ENCODE measurements at places on chromosomes 3 and 15.

DNA sequence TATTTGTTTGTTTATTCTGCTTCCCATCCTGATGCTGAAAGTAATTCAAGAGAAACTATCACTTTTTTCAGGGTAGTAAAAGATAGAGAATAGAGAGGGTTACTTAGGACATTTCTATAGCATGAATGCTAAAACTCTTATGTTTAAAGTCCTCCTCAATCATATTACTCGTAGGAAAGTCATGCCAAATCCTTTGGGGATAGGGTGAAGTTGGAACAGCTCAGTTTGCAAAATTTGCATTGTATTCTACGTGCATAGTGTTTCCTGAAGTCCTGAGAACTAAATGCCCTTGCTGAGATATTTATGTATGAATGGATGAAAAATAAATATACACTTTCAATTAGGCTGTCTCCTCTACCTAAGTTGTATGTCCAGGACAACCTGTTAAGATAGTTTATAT, 14.6 kb downstream of the PLSCR5 start:
- DNase-seq = no peak

GRCh38 chr3:182450942-182451787, 342.1 kb upstream of the ATP11B start:
- no peak for DNase-seq

GRCh38 chr3:181880331-181880730, 168.6 kb downstream of the SOX2 start:
- no peak for DNase-seq

GRCh38 chr15:34879107-34879506, 83.8 kb upstream of the ACTC1 start:
- DNase-seq = no peak

DNA sequence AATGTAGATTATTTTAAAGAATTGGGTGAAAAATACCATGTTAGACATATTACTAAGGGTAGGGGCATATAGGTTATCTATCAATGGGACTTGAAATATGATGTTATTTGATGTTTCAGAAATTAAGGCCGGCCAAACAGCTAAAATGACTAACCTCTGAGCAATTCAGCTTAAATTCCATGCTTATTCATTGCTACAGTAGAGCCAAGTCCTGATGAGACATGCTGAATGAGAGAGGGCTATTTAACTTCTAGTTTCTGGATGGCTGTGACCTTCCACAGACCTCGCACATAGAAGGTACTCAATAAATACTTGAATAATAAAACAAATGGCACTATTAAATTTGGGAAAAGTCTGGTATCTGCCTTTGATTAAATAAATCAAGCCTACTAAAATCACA, 175.6 kb upstream of the WNT5A start:
- no peak for DNase-seq

GRCh38 chr3:5579139-5579602, 391.7 kb downstream of the EDEM1 start:
- DNase-seq = no peak

- no peak for DNase-seq
Measured at GRCh38 chr15:59873644-59874272, 130.4 kb upstream of the FOXB1 start.

- DNase-seq = no peak
Measured at GRCh38 chr3:18024715-18025114, 282.3 kb upstream of the TBC1D5 start.

DNA sequence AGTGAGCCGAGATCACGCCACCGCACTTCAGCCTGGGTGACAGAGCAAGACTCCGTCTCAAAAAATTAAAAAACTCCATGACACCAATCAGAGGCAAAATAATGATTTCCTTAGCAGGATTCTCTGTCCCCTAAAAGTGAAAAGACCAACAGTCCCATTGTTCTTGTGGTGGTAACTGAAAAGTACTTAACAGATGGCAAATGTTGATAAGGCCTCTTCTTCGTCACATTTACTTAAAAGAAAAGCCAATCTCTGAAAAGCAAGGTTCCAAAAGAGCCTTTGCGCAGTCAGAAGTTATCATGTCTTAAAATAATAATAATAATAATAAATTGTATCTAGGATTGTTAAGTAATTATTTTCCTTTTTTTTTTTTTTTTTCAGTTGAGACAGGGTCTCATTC, 56.0 kb upstream of the TASOR start:
- DNase-seq = no peak

- no peak for DNase-seq
Measured at GRCh38 chr3:130789782-130790322, 43.2 kb upstream of the PIK3R4 start.

DNA sequence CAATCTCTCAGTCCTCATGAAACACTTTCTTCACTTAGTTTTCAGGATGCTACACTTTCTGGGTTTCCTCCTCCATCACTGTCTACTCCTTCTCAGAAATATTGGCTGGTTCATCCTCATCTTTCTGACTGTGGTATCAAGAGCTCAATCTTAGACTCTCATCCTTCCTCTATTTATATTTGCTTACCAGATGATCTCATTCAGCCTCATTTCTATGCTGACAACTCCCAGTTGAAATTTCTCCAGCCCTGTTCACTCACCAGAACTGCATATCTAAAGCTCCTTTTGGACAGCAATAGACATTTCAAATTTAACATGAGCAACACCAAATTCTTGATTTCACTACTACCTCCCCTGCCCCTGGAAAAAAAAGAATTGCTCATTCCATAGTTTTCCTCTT, 48.0 kb upstream of the FBN1 start:
- no peak for DNase-seq

DNA sequence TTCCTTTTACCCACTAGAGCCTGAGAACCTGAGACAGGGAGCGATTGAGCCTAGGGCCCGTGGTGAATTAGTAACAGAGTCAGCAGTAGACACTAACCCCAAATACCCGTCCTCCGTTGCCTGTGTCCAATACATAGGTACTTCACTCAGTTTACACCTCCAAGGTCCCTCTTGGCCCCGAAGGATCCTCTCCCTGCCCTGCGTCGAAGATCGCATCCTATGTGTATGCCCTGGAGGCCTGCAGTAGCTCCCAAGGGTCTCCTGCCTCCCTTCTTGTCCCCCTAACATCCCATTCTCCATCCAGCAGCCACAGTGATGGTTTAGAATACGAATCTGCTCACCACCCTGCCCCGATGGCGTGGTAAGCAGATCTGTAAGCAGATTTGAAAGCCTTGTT, 67.0 kb downstream of the ISG20 start:
- no peak for DNase-seq

DNA sequence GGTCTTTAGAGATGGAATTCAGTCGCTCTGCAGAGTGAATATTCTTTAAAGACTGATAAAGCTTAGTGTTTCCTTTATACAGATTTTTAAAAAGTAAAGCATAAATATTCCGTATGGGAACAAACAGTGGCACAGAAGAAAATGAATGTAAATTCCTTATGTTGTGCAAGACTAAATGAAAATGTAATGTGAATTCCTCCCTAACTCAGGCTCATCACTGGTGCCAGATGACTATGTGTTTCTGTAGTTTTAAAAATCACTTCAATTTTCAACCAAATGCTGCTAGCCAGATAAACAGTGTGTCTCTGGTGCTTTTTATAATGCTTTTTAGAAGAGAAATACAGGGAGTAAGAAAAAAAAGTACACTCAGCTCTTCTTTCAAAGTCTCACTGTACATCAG, 154.8 kb upstream of the SNTN start:
- DNase-seq = no peak

- DNase-seq = no peak
Measured at GRCh38 chr3:10744098-10744465, 71.9 kb upstream of the SLC6A11 start.

- no peak for DNase-seq
Measured at GRCh38 chr15:48449734-48450133, 118.5 kb downstream of the DUT start.

- DNase-seq = no peak
Measured at GRCh38 chr3:159711560-159712333, 276.9 kb upstream of the IL12A start.

- DNase-seq = no peak
Measured at GRCh38 chr15:60137711-60138396, 133.7 kb downstream of the FOXB1 start.

GRCh38 chr15:90232196-90232595, 1.5 kb downstream of the CIB1 start:
- no peak for DNase-seq

DNA sequence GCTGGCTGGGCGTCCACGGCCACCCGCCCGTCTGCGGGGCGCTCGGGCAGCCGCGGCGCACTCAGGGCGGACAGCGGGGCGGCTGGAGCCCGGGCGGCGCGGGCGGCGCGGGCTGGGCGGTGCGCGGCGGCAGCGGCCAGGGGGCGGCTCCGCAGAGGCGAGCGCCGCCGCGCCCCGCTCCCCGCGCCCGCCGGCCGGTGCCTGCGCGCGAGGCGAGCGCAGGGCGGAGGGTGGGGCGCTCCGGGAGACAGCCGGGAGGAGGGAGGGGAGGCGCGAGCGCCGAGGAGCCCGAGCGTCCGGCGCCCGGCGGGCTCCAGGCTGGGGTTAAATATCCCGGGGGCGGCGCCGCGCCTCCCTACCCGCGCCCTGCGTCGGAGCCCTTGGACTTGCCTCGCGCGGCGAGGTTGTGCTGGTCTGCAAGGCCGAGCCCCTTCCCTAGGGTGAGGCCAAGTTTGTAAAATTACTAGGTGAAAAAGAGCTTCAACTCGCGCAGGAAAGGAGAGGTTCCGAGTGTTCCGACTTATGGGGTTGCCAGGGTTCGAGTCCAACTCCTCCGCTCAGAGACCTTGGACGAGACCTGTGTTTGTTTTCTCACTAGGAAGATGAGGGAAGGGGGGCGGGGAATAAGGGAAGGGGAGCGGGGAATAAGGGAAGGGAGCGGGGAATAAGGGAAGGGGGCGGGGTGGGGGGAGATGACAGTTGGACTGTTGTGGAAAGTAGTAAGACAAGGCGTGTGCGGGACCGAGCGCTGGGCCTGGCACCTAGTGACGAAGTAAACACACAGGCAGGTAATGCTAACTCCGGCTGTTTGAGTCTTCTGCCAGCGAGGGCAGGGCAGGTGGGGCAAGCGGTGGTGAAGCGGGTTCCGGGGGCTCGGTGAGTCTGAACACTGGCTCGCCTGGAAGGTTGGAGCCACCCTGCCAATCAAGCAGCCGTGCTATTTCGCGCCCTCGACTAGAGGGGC, at the start of gene TNFAIP8L3:
Gene TNFAIP8L3, minus strand, starts transcription at position 301 of the 964 bp plus-strand sequence. CDS start 311 bp downstream, outside the sequence.
- DNase-seq = no peak

GRCh38 chr3:96700322-96701315, 113.8 kb upstream of the EPHA6 start:
- DNase-seq = no peak

- DNase-seq = peak; percentile 28
Measured at GRCh38 chr15:42608110-42608531, 32.7 kb downstream of the STARD9 start.

- no peak for DNase-seq
Measured at GRCh38 chr15:26571346-26571745, 201.5 kb downstream of the GABRB3 start.

- no peak for DNase-seq
Measured at GRCh38 chr15:27459836-27460235, 488.9 kb downstream of the GABRG3 start.

DNA sequence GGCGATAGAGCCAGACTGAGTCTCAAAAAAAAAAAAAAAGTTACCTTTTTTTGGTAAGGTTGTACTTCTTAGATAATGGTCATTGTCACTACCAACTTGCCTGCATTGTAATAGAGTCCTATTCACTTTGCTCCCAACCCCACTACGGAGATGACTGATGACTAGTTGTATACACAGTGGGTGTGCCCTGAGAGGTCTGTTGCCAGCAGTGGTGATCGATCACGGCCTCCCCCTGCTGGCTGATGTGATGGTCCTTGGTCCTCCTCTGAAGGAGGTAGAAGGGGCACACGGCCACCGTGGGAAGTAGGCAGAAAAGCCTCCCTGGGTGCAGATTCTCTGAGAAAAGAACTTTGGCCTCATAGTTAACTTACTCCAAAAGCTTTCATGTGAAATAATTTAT, 10.7 kb downstream of the GCNT3 start:
- peak; percentile 4 for DNase-seq

DNA sequence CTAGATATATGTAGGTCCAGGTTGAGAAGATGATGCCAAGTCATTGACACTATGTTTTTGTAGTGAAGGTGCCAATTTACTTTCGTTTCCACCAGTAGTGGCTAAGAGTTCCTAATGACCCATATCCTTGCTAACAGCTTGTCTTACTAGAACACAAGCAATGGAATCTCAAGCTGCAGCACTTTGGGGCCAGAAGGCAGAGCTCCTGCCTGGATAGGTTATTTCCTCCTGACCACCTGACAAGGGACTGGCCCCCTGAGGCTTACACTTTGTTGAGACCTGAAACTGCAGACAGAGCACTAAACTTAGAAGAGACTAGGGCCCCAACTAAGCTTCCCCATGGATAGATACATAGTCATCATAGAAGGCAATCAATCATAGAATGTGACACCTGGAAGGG, 11.7 kb downstream of the ONECUT1 start:
- no peak for DNase-seq

DNA sequence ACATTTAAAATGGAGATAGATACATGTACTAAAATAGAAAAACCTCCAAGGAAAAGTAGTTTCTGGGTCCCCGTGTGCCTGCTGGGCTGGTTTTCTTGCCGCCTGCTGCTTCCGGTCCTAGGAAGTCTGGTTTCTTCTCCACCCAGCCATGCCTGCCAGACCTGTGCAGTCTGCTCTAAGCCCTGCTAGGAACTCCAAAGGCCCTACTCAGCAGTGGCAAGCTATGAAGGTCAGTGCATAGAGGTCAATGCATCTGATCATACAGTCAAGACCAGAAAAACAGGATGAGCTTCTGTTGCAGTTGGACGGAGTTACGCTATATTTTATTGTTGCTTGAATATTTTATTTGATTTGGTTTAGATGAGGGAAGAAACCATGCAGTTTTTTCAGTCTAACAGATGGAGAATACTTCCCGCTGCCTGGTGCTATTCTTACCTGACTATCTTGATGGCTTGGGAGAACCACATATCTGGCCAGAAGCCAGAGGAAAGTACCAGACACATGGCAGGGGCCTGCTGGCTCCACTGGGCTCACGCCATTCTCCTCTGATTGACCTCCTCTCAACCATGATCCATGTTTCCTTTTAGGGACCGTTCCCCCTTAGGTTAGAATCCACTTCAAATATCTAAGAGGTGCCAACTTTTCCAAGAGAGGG, 226.8 kb upstream of the ST8SIA2 start:
- no peak for DNase-seq

GRCh38 chr3:72227486-72228070, 442.6 kb upstream of the PROK2 start:
- DNase-seq = no peak

DNA sequence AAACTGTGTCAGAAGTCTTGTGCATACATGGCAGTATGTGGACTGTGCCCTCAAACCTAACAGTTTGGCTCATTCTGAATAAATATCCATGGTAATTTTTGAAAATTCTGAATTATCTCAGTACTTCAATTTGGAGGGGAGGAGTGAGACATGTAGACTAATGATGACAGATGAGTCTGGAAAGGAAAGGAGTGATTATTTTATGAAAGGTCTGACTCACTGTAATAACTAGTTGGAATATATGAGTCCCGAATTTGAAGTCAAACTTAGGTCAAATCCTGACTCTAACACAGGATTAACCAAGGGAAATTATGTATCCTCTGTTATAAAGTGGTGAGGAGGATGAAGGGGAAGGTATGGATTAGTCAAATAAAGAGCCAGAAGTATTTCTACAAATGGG, 38.6 kb downstream of the SUCNR1 start:
- DNase-seq = no peak

Measured in activated gamma-delta T cell treated with anti-CD3 and anti-CD28 coated beads, Interleukin-2, amount 50 U/mL, for 16 hours (primary cell).